ENCODE measurements at places on chromosomes 12 and 14.

GRCh38 chr12:39610436-39611025 lies 9.1 kb downstream of the ABCD2 start:
- DNase-seq: no peak

GRCh38 chr14:105169776-105170655 lies 1.4 kb upstream of the JAG2 start:
- DNase-seq: no peak

GRCh38 chr12:107134558-107134957 lies 41.2 kb upstream of the CRY1 start:
- DNase-seq: peak; percentile 26

DNA sequence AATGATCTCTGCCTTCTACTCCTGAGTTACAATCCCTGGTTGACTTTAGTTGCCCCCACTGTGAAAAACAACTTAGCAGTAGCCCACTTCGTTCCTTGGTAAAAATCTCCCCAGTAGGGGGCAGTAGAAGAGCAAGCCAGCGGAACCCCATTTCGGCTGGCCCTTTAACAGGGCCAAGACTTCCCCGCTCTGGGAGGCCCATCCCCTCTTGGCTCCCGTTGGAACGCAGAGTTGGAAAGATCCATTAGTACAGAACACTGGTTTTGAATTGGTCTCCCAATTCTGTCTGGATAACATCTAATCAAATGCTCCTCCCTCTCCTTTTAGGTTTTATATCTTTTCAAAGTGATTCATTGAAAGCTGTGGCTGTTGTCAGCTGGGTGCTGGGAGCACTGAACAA lies 1133.3 kb downstream of the BCL11B start:
- peak; percentile 66 for DNase-seq

DNA sequence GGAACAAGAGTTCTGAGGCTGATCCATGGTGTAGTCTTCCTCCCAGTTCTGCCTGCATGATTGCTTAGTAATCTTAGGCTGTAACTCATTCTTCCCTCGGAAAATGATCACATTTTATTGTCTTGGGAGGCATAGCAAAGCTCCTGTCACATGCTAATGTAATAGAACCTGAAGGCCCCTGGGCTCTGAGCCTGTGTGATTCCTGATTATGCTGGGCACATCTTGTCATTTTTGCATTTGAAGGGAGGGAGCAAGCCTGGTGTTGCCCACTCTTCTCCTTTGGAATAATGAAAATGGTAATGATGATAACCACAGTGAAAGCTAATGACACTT lies 215.4 kb downstream of the MSRB3 start:
- no peak for DNase-seq

DNA sequence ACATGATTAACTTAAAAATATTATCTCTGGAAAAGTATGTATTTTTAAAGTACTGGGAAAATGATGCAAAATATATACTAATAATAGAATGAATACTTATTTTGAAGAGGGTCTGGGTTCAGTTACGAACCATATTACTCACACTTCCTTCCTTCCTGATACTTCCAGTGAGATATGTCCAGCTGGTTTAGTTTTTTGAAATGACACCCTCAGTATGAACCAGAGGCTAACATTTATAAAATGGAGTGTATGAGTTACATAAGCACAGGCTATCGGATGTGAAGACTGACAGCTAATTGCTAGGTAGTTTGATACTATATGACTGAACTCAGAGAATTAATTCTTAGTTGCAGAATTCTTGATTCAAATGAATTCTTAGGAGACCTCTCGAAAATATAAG lies 122.9 kb downstream of the OTOGL start:
- DNase-seq: no peak

DNA sequence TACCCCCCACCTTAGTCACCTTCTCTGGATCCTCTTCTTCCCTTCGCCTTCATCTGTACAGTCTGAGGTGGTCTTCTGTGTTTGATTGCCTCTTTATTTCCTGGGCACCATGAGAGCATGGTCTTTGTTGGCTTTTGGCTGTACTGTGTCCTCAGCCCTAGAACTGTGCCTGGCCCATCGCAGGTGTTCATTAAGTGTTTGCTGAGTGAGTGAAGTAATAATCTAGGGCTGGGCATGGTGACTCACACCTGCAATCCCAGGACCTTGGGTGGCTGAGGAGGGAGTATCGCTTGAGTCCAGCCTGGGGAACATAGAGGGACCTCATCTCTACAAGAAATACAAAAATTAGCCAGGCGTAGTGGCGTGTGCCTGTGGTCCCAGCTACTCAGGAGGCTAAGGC lies 13.9 kb downstream of the ALDH2 start:
- DNase-seq: no peak

DNA sequence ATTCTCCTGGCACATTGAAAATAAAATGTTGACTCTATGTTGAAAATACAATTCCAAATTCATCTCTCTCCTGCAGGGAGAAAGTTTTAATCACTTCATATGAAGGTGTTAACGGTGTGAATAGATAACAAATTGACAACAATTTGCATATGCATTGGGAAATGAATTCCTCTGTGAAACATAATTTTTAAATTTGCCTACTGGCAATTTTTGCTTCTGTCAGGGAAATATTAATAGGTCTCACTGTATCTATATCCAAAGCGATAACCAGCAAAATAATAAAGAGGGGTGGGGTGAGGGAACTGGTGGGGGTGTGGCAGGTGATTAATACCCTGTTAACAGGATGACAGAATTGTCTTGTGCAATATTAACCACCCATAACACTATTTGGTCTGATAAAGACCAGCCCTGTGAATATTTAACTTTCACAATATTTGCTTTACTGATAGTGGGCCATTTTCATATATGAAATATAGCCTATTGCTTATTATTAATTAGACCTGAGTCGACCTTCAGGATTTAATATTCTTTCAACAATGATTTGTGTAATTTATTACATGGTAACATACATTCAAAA lies 239.0 kb upstream of the SSTR1 start:
- no peak for DNase-seq

DNA sequence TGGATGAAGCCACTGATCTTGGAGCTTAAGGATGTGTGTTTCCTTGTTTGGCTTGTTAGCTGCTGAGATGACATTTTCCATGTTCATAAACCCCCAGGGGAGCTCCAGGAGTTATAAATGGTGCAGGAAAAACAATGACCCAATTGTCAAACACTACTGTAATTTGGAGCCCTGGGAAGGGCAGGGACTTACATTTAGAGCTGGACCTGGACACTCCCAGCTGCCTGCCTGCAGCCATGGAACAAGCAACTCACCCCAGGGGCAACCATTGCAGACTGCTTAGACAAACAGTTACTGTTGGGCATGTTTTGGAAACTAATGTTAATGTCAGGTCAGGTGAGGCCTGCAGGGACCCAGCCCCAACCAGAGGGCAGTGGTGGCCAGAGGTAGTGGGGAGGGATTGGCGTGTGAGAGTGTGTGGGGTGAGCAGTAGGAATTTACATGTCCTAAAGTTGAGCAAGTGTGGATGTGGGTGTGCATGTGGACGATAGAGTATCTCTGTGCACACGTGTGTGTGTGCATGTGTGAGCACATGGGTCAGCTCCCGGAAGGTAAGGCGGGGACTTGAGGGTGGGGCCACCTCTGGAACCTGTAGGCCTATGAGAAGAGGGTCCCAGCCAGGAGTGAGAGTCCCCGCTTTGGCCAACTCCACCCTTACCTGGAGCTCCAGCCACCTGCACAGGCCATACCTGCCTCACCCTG lies 86.4 kb upstream of the NOS1 start:
- DNase-seq: no peak

DNA sequence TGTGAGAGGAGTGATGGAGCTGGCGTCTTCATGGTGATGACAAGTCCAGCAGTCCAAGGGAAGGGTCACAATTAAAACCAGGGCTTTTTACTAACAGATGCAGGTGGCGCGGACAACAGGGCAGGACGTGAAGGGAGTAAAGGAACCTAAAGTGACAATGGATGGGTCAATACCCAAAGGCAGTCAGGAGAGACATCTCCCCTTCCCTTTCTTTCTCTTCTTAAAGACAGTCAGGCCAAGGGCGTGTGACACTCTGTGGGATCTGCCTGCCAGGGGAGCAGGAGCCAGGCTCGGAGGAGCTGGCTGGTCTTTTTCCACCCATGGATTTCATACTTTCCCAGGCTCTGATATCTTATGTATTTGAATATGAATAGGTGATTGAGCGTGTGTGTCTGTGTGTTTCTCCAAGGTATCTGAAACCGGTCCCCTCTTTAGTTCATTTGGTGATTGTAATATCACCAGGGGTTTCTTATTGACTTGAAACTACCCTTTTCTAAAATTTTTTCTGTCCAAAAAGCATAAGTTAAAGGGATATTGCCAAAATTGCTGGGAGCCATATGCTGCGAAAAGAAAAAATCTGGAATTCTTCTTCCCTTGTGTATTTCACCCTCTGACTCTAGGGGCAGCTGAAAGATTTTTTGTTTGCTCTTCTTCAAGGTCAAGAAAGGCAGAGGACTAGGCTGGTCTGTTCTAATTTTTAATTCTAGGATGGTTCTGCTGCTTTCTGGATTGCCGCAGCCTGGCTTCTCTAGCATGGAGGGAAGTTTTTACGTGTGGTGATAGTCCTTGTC lies 61.8 kb downstream of the FBXL14 start:
- DNase-seq: no peak

GRCh38 chr12:54292083-54292930 lies 8.5 kb downstream of the NFE2 start:
- DNase-seq: no peak

GRCh38 chr12:9340422-9341259 lies 132.4 kb upstream of the PZP start:
- DNase-seq: no peak

DNA sequence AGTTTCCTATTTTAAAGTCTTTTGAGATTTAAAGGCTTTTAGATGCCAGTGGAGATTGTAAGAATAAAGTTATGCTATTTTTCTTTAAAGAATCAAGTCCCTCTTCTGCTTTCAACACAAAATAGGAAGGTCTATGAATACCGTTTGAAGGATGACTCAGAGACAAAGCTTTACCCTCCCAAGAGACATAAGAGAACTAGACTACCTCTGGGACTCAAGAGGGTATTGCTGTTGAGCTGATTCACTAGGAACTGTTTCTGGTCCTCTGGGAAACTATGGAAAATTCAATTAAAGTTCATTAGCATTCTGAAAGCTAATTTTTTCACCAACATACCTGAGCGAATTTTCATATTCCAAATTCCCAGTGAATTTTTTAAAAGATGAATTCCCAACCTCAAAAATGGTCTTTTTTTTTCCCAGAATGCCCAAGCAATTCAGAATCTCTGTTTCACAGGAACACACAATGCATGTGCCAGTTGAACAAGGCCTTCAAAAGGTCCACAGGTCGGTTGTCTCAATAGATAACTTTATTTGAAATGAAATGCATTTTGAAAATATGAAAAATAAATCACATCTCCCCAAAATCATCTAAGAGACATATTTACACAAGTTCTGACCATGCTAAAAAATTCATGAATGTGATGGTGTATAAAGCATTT lies 6.5 kb downstream of the PHLDA1 start:
- no peak for DNase-seq

GRCh38 chr14:85934123-85934885 lies 404.4 kb downstream of the FLRT2 start:
- DNase-seq: peak; percentile 23

GRCh38 chr14:81427348-81428058 lies 27.4 kb upstream of the STON2 start:
- DNase-seq: no peak

GRCh38 chr12:31008241-31008761 lies 65.4 kb upstream of the DDX11 start:
- DNase-seq: no peak

GRCh38 chr14:69048456-69048855 lies 69.4 kb upstream of the ACTN1 start:
- DNase-seq: no peak

DNA sequence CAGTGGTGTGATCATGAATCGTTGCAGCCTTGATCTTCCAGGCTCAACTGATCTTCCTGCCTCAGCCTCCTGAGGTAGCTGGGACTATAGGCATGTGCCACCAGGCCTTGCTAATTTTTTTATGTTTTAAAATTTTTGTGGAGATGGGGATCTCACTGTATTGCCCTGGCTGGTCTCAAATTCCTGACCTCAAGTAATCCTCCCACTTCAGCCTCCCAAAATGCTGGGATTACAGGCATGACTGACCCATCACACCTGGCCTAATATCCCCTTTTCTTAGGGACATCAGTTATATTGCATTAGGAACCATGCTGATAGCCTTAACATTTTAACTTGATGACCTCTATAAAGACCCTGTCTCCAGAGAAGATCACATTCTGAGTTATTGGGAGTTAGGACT lies 42.8 kb downstream of the RASSF3 start:
- no peak for DNase-seq

GRCh38 chr12:3536096-3536875 lies 45.3 kb downstream of the PRMT8 start:
- no peak for DNase-seq

DNA sequence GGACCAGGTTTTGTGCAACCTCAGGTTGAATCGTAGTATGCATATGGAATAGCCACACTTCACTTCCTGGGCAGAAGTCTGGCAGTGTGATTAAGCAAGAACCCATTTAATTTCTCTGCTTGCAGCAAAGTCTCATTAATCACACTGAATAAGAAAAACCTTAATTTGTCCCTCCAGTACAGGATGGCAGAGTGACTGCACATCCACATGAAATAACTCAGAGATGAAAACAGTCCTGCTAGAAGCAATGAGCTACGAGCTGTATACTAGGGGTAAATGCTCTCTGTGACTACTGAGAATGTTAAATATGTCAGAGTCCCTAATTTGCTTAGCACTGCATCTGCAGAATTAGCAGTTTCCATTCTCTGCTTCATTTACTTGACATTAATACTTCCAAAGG lies 88.9 kb downstream of the ACSS3 start:
- no peak for DNase-seq

DNA sequence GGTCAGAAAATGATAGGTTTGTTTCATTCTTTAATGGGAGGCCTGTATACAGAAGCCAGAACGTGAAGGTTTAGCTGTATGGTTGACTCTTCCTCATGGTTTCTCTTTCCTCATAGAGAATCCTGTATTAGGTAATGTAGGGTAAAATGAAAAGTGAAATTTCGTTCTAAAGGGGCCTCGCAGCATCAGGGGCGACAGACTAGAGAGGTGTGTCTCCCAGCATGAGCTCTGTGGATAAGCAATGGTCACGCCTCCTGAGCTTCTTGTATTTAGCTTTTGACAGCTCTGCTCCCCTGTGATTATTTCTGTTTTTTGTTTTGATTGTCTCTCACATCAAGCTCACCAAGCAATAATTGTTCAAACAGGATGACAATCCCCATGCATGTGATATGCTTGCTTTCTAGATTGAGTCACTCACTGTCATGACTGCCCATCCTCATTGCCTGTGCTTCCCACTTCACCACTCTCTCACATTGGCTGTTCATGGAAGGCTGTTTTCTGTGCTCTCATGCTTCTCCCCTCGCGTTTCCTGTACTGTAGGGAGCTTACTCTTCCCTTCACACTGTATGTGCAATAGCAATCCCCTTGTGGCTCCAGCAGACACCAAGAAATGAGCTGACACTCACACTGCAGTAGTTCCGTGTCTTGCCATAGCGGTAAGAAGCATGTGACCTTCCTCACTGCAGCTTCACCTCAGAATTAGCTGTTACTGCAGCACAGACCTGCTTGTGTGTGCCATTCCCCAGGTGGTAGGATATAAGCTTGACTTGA lies 44.0 kb downstream of the RAD52 start:
- DNase-seq: no peak

GRCh38 chr12:109289004-109289403 lies 20.1 kb downstream of the FOXN4 start:
- DNase-seq: no peak

GRCh38 chr14:88179716-88180115 lies 143.4 kb downstream of the KCNK10 start:
- no peak for DNase-seq

- no peak for DNase-seq
Observed at GRCh38 chr12:23415180-23415579, 534.3 kb downstream of the SOX5 start.

Measured in stimulated activated CD4-positive, alpha-beta T cell treated with anti-CD3 and anti-CD28 coated beads, Interleukin-2, amount 100 ng/mL, for 48 hours (primary cell).